ENCODE measurements at places on chromosomes 3 and 15. TPM values are rescaled to one million over a fixed set of nuclear protein-coding genes. Genes with fewer than 3 reads are reported as not detected.

Gene ABCF3
- total RNA-seq = 50.2 TPM

Gene PIAS1
- total RNA-seq = 45.1 TPM

Gene SLC35G2
- total RNA-seq = 5.3 TPM

Gene ADCY5
- 104 TPM for total RNA-seq

Gene ESYT3
- total RNA-seq = 1.9 TPM

- DNase-seq = no peak
Measured at GRCh38 chr3:151393146-151393830, 8.7 kb upstream of the P2RY12 start.

GRCh38 chr15:47846128-47846868 is 129.0 kb downstream of the SEMA6D start:
- no peak for DNase-seq

GRCh38 chr3:63046152-63046551 is 170.9 kb upstream of the CADPS start:
- DNase-seq = no peak

- no peak for DNase-seq
Measured at GRCh38 chr15:57033715-57034439, 115.4 kb downstream of the TCF12 start.

DNA sequence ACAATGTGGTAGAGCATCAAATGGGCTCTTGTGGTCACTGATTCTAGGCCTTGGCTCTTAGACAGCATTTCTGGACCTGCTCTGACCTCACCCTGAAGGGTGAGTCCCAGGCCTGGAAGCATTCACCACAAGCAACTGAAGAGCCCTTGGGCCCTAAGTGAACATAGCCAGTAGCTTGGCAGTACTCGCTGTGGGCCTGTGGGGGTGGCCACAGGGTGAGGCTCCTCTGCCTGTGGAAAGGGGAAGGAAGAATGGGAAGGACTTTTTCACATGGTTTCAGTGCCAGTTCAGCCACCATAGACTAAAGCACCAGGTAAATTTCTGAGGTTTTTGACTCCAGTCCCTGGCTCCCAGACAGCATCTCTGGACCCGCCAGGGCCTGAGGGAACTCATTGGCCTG is 5.1 kb upstream of the ZSCAN2 start:
- no peak for DNase-seq

- no peak for DNase-seq
Measured at GRCh38 chr3:114846252-114846651, 300.8 kb downstream of the ZBTB20 start.

DNA sequence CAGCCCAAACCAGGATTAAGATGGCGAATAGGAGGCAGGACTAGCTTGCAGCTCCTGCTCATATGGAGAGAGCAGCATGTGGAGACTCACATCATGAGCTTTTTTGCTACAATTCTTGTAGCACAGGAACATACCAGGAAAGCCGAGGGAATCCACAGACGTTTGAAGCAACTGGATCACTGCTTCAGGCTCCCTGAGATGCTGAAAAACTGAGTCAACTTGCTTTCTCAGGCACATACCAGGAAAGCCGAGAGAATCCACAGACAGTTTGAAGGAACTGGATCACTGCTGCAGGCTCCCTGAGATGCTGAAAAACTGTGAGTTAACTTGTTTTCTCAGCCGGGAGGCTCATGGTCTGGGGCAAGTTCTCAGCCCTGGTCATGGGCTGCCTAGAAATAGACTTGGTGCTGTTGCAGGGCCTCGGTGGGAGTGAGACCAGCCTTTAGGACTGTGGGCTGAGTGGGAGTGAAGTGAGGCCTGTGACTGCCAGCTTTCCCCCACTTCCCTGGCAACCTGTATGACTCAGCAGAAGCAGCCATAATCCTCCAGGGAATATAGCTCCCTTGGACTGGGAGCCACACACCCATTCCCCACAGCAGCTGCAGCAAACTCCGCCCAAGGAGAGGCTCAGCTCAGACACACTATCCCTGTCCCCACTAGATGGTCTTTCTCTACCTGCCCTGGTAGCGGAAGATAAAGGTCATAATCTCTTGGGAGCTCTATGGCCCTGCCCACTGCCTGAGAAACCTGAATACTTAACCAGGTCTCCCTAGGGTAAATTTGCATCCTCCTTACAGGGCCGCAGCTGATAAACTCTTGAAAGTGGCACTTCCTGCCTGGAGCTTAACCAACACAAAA is 51.9 kb upstream of the PFN2 start:
- DNase-seq = no peak

DNA sequence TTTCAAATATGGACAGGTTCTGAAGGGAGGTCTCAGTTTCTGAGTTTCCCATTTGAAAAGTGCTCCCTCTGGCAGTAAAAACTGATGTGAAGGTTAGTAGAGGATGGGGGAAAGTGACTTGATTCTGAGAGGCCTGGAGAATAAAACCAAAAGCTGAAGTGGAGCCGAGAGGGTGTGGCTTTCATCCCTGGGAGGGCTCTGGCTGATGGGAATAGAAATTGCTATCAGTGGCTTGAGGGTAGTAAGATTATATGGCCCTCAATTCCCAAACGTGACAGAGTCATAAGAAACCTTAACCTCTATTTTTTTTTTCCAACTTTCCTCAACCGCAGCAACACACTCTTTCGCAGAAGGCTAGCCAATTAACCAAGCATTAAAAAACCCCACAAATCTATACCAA is 185.9 kb downstream of the MEIS2 start:
- no peak for DNase-seq

DNA sequence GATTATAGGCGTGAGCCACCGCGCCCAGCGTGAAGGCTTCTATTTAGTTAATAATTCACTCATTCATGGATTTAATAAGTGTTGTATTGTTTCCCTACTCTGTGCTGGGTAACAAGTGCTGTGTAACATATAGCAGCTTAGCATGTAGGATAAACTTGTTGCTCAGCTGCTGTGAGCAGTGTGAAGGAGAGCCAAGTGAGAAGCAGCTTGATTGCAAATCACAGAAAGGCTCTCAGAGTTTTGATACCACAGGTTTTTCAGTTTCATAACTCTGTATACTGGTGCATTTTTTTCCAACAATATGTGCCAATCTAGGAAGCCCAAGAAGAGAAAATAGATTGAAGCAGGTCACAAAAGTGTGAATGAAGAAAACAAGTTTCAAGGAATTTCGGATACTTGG is 48.4 kb downstream of the AGTR1 start:
- no peak for DNase-seq

- no peak for DNase-seq
Measured at GRCh38 chr3:112653209-112653871, 12.4 kb upstream of the CCDC80 start.
